COLO829 (cell line): ENCODE measurements at places on chromosomes 5 and 9.

- no peak for DNase-seq
Measured at GRCh38 chr5:85458319-85458718, 1073.6 kb upstream of the EDIL3 start.

DNA sequence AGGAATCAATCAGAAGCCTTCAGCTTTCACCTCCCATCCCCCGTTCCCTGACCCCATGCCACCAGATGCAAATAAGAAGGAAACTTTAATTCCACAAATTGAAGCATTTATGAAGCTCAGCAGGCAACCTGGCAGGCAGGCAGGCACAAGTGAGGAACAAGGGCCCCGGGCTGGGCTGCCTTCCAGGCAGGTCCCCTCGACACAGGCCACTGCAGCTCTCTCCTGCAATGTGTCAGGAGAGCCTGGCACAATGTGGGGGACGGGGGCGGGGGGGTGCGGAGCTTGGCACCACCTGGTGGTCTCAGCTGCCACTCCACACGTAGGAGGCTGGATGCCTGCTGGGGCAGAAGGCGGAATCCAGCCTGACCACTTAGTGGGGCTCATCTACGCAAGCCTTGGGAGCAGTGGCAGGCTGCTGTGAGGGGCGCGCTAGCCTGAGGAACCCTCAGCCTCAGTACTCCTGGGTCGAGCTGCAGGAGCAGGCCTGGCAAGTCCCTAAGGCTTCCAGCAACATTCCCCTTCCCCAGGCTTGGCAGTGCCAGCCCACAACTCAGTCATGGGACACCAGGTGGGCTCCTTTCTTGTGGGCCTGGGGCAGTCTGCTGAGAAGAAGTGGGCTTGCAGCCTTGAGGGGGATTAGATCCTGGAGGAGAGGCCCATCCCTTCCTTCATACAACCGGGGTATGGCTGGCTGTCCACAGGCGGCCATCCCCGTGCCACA lies 50.2 kb upstream of the KCNMB1 start:
- no peak for DNase-seq

DNA sequence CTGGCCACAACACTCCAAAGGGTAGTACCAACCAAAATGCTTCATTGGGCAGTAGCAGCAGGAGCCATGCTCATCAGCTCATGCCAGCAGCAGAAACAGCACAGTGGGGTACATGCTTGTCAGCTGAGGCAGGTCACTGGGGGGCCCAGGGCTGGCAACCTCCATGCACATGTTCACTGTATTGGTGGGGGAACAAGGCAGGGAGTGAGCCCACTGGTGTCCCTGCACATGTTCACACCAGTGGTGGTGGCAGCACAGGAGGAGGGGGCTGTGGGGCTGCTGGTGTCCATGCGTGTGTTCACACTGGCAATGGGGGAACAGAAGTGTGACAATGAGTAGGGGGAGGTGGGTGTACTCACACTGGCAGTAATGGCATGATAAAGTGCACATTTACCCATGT lies 254.3 kb upstream of the KIF2A start:
- no peak for DNase-seq

DNA sequence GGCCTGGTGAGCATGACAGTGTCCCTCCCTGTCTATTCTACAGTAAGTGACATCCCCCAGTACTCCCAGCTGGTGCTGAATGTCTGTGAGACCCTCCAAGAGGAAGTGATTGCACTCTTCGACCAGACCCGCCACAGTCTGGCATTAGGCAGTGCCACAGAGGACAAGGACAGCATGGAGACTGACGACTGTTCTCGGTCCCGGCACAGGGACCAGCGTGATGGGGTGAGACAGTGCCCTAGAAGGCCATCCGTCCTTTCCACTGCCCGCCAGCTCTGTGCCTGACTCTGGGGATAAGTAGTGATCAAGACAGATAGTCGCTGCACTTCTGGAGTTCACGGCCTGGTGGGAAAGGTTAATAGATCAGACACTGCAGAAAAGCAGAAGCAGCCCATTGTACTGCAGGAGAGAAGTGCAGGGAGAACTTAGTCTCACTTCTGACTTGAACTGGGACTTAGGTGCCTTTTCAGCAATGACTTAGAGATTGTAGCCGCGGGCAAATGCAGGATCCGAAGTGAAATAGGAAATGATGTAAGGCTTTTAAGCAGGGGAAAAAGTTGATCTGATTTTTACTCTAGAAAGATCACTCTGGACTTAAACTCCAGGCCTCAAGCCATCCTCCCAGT lies 28.4 kb downstream of the SH3GLB2 start:
- no peak for DNase-seq

GRCh38 chr5:111513131-111513520 lies 791 bp upstream of the STARD4 start:
- no peak for DNase-seq
